ENCODE measurements at places on chromosomes 2 and 18.

DNA sequence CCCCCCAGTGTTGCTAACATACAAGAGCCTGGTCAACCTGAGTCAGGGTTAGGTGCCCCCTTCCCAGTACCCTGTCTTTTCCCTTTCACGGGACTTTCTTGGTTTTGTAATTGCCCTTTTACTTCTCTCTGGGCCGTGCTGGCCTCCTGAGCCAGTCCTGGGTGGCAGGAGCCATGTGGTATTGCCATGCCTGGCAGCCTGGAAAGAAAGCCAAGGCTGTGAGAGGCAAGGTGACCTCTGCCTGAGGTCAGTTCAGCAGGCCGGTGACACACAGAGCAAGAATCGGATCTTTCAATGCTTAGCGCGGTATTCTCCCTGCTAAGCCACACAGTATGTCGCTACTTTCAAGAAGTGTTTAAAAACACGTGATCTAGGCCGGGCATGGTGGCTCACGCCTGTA, 52.3 kb downstream of the C18orf63 start:
- DNase-seq: no peak

GRCh38 chr18:48859311-48860268, 91.2 kb downstream of the SMAD7 start:
- DNase-seq: no peak

DNA sequence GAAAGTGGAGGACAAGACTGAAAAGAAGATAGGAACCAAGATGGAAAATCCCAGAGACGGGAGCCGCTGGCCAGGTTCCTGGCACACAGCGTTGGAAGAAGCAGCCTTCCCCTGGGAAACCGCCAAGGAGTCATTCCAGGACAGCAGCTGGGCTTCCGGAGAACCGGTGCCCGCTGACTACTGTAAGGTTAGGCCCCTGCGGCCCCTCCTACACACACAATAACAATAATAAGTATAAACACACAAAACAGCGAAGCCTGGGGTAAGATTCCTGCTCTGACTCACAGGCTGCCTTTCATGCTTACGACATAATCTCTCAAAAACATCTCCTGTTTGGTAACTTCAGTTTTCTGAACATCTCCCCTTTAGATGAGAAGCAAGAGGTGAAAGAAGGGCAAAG, 28.1 kb upstream of the MYCN start:
- no peak for DNase-seq

- no peak for DNase-seq
Observed at GRCh38 chr2:3291750-3292149, 85.9 kb downstream of the EIPR1 start.

GRCh38 chr18:7926526-7926925, 359.4 kb downstream of the PTPRM start:
- DNase-seq: no peak

DNA sequence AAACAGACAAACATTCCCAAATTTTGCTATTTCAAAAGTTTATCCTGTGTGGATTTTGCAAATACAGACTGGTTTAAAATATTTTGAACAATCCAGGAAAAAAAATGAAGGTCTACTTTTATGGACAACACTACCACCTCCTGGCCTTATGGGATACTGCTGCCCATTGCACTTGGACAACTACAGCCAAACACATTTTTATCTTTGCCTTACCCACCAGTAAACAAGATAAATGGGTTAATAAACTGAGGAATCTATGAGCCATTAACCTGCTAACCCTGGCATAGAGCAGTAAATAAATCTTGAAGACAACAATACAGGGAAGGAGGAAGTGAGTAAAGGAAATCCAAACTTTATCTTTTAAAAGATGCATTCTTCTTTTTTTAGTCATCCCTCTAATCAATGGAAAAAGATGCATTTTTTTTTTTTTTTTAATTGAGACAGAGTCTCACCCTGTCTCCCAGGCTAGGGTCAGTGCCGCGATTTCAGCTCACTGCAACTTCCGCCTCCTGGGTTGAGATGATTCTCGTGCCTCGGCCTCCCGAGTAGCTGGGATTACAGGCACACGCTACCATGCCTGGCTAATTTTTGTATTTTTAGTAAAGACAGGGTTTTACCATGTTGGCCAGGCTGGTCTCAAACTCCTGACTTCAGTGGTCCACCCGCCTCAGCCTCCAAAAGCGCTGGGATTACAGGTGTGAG, 2.1 kb upstream of the SPIRE1 start:
- DNase-seq: no peak

GRCh38 chr2:9407363-9407811, 15.9 kb downstream of the ITGB1BP1 start:
- no peak for DNase-seq

GRCh38 chr2:92074549-92074898, 2796.7 kb upstream of the TEKT4 start:
- DNase-seq: no peak

DNA sequence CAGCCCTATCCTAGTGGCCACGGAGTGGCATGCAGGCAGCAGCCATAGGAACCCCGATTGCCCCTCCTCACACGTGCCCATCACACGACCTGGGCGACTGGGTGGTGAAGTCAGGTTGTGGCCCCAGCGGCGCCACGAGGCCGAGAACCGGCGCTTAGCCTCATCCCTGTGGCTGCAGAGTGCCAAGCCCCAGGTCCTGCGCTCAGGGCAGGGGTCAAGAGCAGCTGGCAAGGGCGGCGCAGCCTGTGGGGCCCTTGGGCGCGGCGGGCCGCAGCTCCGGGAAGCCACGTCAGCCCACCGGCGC, 73.3 kb downstream of the RPIA start:
- DNase-seq: no peak

- DNase-seq: no peak
Observed at GRCh38 chr2:43402452-43402937, 176.1 kb upstream of the ZFP36L2 start.

DNA sequence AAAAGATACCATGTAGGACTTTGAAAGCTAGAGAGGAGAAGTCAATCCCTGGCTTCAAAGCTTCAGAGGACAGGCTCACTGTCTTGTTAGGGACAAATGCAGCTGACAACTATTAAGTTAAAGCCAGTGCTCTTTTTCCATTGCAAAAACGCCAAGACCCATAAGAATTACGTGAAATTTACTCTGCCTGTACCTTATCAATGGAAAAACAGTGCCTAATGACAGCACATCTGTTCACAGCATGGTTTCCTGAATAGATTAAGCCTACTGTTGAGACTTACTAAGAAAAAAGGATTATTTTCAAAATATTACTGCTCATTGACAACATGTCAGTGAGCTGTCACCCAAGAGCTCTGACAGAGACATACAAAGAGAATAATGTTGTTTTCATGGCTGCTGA, 52.9 kb downstream of the ANKRD12 start:
- no peak for DNase-seq

DNA sequence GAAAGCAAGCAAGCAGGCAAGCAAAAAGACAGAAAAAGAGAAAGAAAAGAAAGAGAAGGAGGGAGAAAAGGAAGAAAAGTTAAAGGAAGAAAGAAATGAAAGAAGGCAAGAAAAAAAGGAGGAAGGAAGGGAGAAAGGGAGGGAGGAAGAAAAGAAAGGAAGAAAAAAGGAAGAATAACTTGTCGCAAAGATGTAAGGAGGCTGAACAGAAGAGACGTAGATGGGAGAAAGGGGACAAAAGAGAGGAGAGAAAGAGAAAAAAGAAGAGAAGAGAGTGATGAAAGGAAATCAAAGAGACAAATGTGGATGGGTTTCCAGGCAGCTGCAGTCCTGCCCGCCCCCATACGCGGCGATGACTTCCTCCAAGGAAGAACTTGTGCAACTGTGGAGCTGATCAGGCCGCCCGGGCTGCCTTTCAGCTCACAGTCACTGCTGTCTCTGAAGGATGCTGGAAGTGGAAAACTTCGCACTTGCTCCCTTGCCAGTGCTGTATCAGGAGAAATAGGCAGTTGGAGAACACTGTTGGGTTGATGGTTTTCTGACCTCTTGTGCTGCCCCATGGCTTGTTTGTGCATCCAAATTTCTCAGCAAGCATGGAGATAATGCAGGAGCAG, 52.9 kb downstream of the TRIB2 start:
- no peak for DNase-seq

- no peak for DNase-seq
Observed at GRCh38 chr2:222423632-222424275, 589 bp upstream of the SGPP2 start.

DNA sequence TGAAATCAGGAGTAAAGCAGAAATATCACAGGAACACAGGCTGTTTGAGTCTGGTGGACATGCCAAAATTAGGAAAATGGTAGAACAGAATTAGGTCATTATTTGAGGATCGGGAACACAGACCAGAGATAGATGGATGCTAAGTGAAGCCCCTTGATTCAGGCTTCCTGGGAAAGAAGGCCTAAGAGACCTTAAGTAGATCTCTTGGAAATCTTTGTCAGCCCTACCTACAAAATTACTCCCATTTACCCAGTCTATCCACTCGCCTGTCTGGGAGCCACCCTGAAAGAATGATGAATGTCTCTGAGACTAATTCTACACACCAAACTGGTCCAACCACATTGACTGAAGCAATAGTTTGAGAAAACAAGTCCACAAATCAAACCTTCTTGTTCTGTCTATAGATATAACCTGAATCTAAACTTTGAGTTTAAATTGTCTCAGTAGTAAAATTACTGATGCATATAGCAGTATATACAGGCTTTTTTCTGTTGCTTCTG, 36.6 kb upstream of the TANK start:
- no peak for DNase-seq

DNA sequence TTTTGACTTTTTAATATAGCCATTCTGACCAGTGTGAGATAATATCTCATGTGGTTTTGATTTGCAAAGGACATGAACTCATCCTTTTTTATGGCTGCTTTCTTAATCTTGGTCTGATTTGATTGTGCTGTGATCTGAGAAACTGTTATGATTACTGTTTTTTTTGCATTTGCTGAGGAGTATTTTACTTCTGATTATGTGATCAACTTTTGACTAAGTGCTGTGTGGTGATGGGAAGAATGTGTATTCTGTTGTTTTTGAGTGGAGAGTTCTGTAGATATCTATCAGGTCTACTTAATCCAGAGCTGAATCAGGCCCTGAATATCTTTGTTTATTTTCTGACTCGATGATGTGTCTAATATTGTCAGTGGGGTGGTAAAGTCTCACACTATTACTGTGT, 16.8 kb downstream of the SP140L start:
- DNase-seq: no peak

DNA sequence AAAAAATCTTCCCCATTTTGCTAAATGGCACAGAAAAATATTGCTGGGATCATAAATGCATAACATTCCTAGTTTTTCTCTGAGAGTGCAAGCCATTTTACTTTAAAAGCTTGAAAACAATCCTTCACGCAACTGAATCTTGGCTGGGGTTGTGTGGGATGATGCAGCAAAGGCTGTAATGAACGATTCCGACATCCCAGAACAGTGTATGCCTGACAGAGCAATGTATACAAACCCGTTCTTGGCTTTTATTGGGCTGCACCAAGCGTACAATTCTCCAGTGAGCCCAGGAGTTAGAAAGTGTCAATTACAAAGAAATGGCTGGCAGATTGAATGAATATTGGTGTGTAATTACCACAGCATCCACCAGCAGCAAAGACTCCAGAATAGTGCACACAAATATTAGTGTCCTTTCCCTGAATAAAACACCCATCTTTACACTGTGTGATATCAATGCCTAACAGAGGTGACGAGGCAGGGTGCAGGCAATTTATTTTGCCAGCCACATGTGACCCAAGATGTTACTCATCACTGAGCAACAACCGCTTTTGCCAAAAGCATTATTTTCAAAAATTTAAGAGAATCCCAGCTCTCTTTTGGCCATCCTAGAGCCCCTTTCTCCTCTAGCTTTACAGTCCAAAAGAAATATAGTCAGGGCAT, 578.6 kb upstream of the CHAC2 start:
- no peak for DNase-seq

- DNase-seq: no peak
Observed at GRCh38 chr2:104862058-104862941, 8.4 kb downstream of the POU3F3 start.

DNA sequence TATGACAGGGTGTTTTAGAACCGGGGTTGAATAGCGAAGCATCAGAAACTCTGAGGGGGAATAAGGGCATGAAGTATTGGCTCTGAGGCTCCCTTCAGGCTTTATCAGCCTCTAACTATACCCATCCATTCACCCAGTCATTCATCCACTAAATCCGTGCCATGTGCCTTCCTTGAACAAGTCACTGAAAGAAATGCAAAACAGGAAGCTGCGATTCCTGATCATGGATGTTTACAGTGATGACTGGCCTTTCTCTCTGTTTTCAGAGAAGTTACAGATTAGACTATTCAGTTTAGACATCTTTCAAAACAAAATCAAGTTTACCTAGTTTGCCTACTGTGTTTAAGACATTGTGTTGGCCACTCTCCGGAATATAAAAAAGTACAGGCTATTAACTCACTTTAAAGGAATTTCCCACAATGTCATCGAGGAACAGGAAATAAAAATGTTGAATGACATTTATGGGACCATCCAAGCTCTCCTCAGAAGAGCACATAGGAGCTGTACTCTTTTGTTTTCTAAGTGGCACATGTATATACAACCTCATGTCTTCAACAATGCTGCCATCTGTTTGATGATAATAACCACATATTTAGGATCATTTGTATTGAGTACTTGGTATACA, 43.8 kb upstream of the SLC14A1 start:
- DNase-seq: no peak

DNA sequence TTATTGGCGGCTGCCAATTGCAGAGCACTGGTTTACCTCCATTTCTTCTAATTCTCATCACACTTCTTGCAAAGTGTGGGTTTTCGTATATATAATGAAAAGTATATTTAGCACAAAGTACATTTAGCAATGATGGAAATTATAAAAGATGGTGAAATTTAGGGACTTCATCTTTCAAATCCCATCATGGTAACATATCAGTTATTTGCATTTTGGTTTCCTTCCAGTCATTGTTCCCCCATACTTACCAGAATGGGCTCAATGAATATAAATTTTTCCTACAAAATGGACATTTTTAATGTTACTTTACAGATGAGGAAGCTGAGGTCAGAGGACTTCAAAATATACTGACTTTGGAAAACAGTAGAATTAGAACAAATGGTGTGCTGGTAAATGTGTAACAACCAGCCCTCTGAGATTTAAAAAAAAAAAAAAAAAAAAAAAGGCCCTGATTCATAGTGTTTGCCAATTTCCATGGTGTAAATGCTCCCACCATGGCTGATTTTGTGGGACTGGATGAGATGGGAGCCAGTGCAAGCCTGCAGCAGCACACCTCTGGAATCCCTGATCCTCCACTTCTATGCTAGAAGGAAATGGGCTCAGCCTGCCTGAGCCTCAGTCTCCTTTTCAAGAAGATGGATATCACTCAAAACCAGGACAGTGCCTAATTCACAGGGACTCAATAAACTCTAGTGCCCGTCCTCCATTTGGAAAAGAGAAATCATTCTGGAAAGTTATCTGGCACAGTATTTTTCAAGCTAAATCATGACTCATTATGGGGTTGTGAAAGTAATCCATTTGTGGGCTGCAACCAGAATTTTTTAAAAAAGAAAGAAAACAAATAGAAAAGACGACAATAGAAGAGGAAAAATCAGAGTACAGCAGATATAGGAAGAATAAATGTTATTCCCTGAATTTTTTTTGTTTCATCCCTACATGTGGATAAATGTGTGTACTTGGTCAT, 34.0 kb downstream of the LBH start:
- no peak for DNase-seq

- DNase-seq: no peak
Observed at GRCh38 chr2:112160283-112161250, 22.4 kb downstream of the FBLN7 start.

GRCh38 chr2:240814280-240814679, 5.7 kb downstream of the KIF1A start:
- DNase-seq: no peak
